Camera-type eye (tissue), 1 donor: ENCODE measurements at places on chromosomes 5 and 9. TPM values are rescaled to one million over a fixed set of nuclear protein-coding genes. Genes with fewer than 3 reads are reported as not detected.

Gene C9orf153
- 1.2 TPM for total RNA-seq

Gene MUSK
- total RNA-seq: 1.4 TPM

Gene C5orf22
- total RNA-seq: 37.7 TPM

Gene SPATA31E1
- not detected for total RNA-seq
